ENCODE measurements at places on chromosomes 12 and 14.

- peak; percentile 83 for DNase-seq
These were observed 17.5 kb downstream of the CAMKK2 start for GRCh38 chr12:121279071-121279375.

GRCh38 chr12:47763481-47764346 is 5.0 kb upstream of the RAPGEF3 start:
- DNase-seq, result no peak

GRCh38 chr14:24427537-24428508 is 1.6 kb downstream of the CBLN3 start:
- no peak for DNase-seq

DNA sequence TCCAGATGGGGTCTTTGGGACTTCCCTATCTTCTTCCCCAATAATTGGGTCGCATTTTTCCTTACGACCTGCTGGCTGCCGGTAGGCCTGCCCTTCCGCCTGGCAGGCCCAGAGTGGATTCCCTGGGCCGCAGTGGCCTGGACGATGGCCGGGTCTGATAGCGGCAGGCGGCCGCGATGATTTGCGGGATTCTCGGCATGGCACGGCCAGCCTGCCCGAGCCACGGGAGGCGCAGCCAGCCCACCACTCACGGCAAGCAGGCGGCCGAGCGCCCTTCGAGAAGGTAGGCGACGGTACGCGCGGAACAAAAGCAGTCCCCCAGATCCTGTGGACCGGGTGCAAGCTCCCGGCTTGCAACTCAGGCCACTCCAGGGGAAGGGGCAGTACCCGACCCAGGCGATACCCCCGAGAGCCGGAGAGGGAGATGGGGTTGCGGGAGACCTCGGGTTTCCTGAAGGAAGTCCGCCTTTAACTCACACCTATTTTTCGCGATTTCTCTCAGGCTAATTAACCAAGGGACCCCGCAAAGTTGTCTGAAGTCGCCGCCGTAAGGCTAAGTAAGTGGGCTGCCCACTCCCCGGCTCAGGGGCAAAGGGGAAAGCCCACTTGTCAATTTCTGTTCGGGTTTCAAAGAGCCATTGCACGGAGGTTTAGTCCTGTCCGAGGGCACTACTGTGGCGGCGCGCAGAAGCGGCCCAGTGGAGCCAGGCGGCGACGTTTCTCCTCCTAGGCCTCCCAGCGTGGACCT is 1.4 kb upstream of the GSC start:
- DNase-seq, result no peak

GRCh38 chr14:104932676-104933631 is 8.3 kb downstream of the PLD4 start:
- peak; percentile 98 for DNase-seq

- no peak for DNase-seq
These were observed 138.6 kb upstream of the LGR5 start for GRCh38 chr12:71300772-71301675.

DNA sequence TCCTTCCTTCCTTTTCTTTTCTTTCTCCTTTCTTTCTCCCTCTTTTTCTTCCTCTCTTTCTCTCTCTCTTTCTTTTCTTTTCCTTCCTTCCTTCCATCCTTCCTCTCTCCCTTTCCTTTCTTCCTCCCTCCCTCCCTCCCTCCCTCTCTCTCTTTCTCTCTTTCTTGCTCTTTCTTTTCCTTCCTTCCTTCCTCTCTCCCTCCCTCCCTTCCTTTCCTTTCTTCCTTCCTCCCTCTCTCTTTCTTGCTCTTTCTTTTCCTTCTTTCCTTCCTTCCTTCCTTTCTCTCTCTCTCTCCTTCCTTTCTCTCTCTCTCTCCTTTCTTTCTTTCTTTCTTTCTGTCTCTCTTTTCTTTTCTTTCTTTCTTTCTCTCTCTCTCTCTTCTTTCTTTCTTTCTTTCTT is 207.6 kb downstream of the ATP23 start:
- no peak for DNase-seq

DNA sequence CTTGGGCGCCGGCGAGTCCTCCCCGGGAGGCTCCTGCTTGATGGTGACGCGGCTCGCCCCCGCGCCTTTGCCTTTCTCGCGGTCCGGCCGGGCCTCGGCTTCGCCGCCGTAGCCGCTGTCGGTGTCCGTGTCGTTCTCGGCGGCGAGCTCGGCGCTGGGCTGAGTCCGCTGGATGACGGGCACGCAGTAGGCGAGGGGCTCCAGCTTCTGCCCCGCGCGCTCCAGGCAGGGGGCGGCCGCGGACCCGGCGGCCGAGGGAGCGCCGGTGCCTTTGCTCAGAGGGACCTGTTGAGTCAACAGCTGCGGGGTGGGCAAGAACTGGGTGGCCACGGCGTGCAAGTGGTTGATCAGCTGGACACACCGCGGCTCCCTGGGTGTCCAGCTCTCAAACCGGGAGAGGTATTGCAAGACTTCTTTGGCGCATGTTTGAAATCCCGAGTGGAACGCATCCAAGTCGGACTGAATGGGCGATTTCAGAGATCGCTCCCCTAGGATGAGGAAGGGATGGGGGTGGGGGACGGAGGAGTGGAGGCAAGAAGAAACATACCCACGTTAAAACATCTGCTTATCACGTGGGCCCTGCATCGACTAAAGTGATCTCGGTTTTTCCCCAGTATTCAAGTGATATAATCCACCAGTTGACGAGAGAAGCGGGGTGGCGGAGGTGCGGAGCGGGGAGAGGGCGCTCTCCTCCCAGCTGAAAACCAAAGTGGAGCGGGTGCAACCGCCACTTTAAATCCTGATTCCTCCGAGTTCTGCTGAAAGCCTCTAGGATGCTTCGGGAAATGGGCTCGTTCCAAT is 2.0 kb downstream of the BHLHE41 start:
- peak; percentile 62 for DNase-seq

- no peak for DNase-seq
These were observed 99.0 kb downstream of the KCNH5 start for GRCh38 chr14:62946221-62946620.

DNA sequence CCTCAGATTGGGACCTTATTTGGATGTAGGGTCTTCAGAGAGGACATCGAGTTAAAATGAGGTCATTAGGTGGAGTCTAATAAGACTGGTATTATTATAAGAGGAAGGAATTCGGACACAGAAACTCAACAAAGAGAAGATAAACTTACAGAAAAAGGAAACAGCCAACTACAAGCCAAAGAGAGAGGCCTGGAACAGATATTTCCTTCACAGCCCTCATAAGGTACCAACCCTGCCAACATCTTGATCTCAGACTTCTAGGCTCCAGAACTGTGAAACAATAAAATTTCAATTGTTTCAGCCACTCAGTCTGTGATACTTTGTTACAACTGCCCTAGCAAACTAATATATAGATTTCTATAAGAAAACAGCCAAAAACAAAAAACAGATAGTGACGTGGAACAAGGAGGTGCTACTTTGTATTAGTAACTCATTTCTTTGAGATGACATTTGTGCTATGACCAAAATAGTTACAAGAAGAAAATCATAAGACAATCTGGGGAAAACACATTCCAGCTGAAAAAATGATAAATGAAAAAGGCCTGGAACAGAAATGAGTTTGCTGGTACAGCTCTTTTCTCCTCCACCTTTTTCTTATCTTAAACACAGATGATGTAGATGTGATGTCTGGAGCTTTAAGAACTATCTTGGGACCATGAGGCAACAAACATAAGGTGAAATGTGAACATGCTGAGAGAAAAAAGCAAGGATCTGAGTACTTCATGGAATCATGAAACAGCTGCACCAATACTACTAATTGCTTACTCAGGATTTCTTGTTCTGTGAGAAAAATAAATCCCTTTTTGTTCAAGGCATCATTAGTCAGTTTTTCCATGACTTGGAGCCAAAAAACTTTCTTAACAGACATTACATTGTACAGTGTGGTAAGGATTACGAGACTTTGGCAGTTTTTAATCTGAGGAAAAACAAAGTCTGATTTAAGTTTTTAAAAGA is 243.2 kb downstream of the ANO6 start:
- DNase-seq, result no peak

- no peak for DNase-seq
These were observed 8.7 kb upstream of the SELPLG start for GRCh38 chr12:108642269-108642870.

GRCh38 chr12:116333402-116333801 is 55.9 kb upstream of the MED13L start:
- no peak for DNase-seq

- no peak for DNase-seq
These were observed 454.7 kb upstream of the PRICKLE1 start for GRCh38 chr12:43044241-43044640.

GRCh38 chr12:128684352-128684751 is 139.4 kb downstream of the SLC15A4 start:
- no peak for DNase-seq

- peak; percentile 40 for DNase-seq
These were observed 2.4 kb upstream of the CFAP54 start for GRCh38 chr12:96486751-96487613.

- DNase-seq, result no peak
These were observed 132.4 kb upstream of the PZP start for GRCh38 chr12:9340422-9341259.

- DNase-seq, result no peak
These were observed 7.3 kb downstream of the ADAMTS20 start for GRCh38 chr12:43544703-43545102.

DNA sequence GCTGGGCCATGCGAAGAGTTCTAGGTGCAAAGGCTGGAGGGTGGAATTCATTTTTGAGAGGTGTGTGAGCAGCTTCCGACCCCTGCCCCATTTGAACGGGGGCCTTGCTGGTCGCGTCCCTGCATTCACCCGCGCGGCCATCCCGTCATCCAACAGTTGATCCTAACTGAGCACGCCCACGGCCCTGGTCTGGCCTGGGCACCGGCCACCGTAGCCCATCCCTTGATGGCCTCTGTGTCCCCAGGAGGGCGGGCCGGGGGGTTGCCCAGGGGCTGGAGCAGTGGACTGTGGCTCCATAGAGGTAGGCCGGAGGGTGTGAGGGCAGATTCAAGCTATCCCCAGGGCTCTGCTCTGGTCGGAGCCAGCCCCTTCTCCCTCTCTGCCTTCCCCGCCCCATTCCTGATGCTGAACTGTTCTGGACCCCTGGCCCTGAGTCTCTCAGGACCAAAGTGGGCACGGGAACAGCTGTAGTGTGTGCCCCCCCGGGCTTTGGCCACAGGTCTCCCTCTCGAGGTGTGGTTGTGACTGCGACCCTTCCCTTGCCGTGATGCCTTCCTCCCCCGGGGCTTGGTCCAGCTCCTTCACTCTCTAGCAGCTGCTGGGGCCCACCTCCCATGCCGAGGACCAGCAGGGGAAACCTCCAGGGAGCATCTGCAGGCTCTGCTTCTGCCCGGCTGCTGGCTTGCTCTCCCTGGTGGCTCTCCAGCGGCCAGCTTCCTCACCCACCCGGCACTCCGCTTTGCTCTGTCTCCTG is 9.1 kb downstream of the MEG3 start:
- no peak for DNase-seq

DNA sequence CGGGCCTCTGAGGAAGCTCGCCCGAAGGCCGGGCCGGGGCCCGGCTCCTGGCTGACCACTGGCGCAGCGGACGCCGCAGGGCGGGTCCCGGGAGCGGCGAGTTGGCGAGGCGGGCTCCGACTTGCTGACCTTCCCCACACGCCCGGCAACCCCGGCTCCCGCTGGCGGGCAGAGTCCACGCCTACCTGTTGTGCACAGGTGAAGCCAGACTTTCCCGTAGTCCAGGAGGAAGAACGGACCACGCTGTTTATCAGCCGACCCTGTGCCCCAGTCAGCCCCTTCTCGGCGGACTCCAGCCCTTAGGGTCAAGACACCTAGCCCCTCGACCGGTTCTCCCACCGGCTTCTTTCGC is 407 bp downstream of the HEATR5A start:
- peak; percentile 72 for DNase-seq

- DNase-seq, result no peak
These were observed 179.9 kb upstream of the EEA1 start for GRCh38 chr12:93108985-93109384.

GRCh38 chr12:132640936-132641335 is 22.4 kb downstream of the P2RX2 start:
- no peak for DNase-seq

DNA sequence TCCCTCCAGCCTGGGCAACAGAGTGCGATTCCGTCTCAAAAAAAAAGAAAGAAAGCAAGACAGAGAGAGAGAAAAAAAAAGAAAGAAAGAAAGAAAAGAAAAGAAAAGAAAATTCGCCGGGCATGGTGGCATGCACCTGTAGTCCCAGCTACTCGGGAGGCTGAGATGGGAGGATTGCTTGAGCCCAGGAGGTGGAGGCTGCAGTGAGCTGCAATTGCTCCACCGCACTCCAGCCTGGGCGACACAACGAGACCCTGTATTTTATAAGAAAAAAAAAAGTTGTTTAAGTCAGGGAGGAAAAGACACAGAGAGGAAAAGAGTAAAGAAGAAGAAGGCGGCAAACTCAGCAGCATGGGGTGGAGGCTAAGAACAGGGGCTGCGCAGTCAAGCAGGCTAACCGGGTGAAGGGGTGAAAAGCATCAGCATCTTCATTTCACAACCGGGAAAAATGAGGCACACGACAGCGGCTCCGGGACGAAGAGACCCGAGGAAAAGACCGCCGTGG is 557 bp upstream of the FICD start:
- DNase-seq, result no peak

GRCh38 chr12:101634724-101635123 is 40.0 kb downstream of the MYBPC1 start:
- no peak for DNase-seq

GRCh38 chr14:69749956-69750355 is 17.0 kb upstream of the SRSF5 start:
- DNase-seq, result no peak

GRCh38 chr12:94276725-94277124 is 128.3 kb downstream of the PLXNC1 start:
- no peak for DNase-seq

DNA sequence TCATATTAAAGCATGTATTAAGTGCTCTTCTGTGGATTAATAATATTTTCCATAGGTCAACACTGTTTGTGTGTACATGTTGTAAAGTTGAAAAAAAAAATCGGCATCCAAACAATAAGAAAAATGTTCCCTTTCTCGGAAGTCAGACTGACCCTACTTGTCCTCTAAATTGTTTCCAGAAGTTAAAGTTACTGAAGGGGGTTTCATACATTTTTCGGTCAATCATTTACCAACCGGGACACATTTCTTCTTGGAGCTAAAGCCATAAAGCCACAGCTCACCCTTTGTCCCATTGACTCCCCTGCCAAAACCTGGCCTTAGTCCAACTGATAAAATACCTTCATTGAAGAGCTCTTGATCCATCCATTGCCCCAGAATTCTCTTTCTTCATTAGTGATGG is 230.0 kb downstream of the ANO2 start:
- DNase-seq, result no peak

DNA sequence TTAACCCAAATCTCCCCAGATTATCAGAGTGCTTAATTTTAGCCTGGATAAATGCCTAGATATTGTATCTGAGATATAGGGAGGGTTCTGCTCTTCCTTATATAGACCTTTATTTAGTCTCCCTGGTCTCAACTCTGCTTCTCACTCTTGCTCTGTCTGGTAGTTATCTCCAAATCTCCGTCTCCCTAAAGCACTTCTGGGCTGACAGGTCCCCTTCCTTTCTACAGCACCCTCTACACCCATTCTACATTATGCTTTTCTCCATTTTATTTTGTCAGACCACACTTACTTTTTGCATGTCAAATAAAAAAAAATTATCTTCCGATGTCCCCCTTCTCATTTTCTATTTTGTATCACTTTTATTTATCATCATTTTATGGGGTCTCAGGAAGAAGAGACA is 2.0 kb upstream of the ERC1 start:
- no peak for DNase-seq
